ENCODE measurements at places on chromosomes 2 and 18. TPM values are rescaled to one million over a fixed set of nuclear protein-coding genes. Genes with fewer than 3 reads are reported as not detected.

KCNJ13 gene
- not detected for total RNA-seq

MYO7B gene
- total RNA-seq, result not detected

TMEM200C gene
- 0.33 TPM for total RNA-seq

FMNL2 gene
- total RNA-seq, result 28.0 TPM

DNAJC27 gene
- total RNA-seq, result 3.8 TPM

LYG2 gene
- not detected for total RNA-seq

CD226 gene
- 0.99 TPM for total RNA-seq

LINC00305 gene
- not detected for total RNA-seq

GPR35 gene
- 0.09 TPM for total RNA-seq

ANKRD30BL gene
- total RNA-seq, result 0.16 TPM

NOP58 gene
- 71.4 TPM for total RNA-seq

MARCO gene
- not detected for total RNA-seq

POTEI gene
- total RNA-seq, result not detected

SCN2A gene
- total RNA-seq, result 18.5 TPM

AMER3 gene
- not detected for total RNA-seq

KRTCAP3 gene
- total RNA-seq, result not detected

CTAGE1 gene
- not detected for total RNA-seq

RNU2-63P gene
- total RNA-seq, result not detected

Data from fibroblast of the aortic adventitia (primary cell).